Uterus (tissue), 4 donors: ENCODE measurements at places on chromosomes 6 and 20. TPM values are rescaled to one million over a fixed set of nuclear protein-coding genes. Genes with fewer than 3 reads are reported as not detected.

AMD1 gene
- total RNA-seq, result 121 TPM

POPDC3 gene
- 0.35 TPM for total RNA-seq

KCNQ5 gene
- not detected for total RNA-seq

KCNK15 gene
- total RNA-seq, result 0.26 TPM

GHRH gene
- not detected for total RNA-seq

SLC32A1 gene
- not detected for total RNA-seq

PGC gene
- 0.91 TPM for total RNA-seq

LST1 gene
- 3.2 TPM for total RNA-seq
